Stimulated activated CD8-positive, alpha-beta memory T cell treated with anti-CD3 and anti-CD28 coated beads, Interleukin-12 subunit alpha, Interleukin-12 subunit beta, amount 100 ng/mL, for 4 hours (primary cell): ENCODE measurements at places on chromosomes 12 and 14.

GRCh38 chr12:21773263-21773741 is 1.2 kb downstream of the KCNJ8 start:
- no peak for DNase-seq

GRCh38 chr12:82723093-82723492 is 36.4 kb downstream of the TMTC2 start:
- no peak for DNase-seq

DNA sequence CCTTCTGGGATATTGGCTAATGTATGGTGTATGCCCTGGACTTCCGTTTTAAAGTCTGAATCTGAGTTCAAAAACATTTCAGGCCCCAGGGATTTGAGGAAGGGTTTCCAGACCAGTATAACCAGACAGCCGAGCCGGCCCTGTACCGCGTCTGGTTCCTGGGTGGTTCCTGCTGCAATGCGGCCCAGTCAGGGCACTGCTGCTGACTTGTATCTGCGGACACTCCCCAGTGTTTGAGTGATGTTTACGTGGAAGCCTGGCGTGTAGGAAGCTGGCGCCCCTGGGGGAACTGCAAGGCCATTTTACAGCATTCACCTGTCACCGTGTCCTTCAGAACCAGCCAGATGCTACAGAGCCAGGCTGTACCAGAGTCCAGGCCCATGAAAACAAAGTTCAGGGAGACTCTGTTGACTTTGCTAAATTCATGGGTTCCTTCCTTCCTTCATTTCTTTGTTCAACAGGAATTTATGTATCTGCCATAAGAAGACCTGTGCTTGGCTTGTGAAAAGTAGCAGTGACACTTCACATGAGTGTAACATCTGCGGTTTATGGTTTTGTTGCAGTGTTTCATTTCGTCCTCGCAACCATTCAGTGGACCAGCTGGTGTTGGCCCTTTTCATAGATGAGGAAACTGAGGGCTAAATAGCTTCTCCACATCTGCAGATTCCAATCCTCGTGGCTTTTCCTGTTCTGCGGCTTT is 16.8 kb downstream of the EML1 start:
- DNase-seq: no peak

GRCh38 chr12:51388846-51389245 is 2.4 kb downstream of the GALNT6 start:
- no peak for DNase-seq

DNA sequence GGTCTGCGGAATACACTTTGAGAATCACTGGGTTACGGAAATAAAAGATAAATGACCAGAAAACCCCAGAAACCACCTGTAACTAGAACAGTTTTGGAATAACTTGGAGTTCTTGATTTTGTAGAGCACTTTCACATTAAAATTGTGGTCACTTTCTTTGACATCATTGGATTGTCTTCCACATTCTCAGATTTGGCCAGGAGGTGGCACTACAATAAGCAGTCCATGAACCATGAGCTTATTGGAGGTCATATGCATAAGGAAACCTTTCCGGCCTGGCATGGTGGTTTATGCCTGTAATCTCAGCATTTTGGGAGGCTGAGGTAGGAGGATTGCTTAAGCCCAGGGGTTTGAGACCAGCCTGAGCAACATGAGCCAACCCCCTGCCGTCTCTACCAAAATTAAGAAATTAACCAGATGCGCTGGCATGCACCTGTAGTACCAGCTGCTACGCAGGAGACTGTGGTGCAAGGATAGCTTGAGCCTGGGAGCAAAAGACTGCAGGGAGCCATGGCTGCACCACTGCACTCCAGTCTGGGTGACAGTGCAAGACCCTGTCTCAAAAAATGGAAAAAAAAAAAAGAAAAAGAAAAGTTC is 107.7 kb upstream of the CAND1 start:
- no peak for DNase-seq

GRCh38 chr14:99928963-99929362 is 135.8 kb downstream of the EML1 start:
- no peak for DNase-seq

- DNase-seq: no peak
These were observed 504 bp downstream of the WNT5B start for GRCh38 chr12:1629338-1630132.
